ENCODE measurements at places on chromosomes 11 and 22.

- DNase-seq, result no peak
These were observed 12.2 kb downstream of the RPS6KA4 start for GRCh38 chr11:64371201-64371600.

- DNase-seq, result no peak
These were observed 49.4 kb downstream of the RSF1 start for GRCh38 chr11:77771135-77771534.

GRCh38 chr11:110242188-110242587 lies 54.2 kb downstream of the RDX start:
- DNase-seq, result no peak

GRCh38 chr11:112315057-112315720 lies 54.5 kb upstream of the PLET1 start:
- DNase-seq, result no peak
